ENCODE measurements at places on chromosomes 2 and 18.

- no peak for DNase-seq
Measured at GRCh38 chr2:17475286-17475685, 43.0 kb downstream of the RAD51AP2 start.

- DNase-seq = no peak
Measured at GRCh38 chr18:45008694-45009413, 328.2 kb downstream of the SETBP1 start.

DNA sequence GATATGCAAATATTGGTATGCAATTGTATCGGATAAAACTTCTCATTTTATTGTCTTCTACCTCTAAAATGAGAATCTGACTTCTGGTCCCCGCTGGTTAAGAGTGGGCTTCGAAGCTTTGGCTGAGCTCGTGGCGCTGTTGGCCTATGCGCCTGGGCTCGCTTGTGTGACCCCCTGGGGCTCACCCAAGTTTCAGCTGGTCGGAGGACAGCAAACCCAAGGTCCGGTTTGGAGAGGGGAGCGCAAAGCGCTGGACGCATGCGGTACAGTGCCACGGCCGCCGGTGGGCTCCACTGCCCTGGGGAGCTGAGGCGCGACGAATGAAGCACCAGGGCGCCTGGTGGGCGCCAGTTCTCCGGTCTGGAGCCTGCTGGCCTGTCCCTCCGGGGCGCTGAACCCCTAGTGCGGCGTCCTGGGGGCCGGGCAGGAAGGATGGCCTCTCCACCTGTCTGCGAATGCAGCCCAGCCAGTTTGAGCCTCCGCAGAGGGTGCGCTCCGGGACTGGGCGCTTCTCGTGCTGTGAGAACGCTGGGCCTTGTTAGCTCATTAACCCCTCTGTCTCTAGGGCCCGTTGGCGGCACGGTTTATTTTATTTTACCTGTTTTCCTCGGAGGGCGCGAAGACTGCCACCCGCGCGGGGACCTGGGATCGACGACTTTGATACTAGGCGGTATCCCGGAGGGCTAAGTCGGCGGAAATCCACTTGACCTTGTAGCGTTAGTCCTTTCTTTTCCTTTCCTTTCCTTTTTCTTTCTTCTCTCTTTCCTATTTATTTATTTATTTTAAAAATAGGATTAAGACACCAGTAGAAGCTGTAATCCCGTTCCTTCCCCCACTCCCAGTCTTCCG is 10.4 kb downstream of the MEIS1 start:
- no peak for DNase-seq

- no peak for DNase-seq
Measured at GRCh38 chr2:36444216-36444936, 88.8 kb downstream of the CRIM1 start.

DNA sequence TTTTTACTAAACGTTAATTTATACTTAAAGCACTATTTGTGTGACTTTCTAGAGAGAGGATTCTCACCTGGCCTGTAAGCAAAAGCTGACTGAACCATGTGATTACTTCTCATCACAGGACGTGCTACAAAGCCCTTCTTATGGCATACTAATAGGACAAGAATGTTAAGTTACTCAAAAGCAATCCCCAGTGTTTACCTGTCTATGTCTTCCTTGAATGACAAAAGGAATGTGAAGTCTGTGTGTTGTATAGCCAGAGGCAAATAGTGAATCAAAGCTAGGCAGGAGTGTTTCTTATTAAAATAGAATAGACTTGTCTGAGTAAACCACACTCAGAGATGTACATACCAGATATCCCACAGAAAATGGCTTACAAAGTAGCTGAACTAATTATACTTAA is 1465.5 kb downstream of the SUCLG1 start:
- no peak for DNase-seq

- no peak for DNase-seq
Measured at GRCh38 chr2:9802576-9802993, 40.7 kb upstream of the TAF1B start.
